ENCODE measurements at places on chromosomes 7 and 10. TPM values are rescaled to one million over a fixed set of nuclear protein-coding genes. Genes with fewer than 3 reads are reported as not detected.
A peak's percentile ranks its signal among the peaks of the same experiment; 100 is the strongest.

Gene RADIL
- total RNA-seq, result 25.6 TPM

Gene RAPGEF5
- 67.5 TPM for total RNA-seq

Gene CADPS2
- 9.9 TPM for total RNA-seq

Gene SEMA4G
- total RNA-seq, result 4.8 TPM

Gene MARCHF5
- 17.1 TPM for total RNA-seq

Gene CPA5
- 46.7 TPM for total RNA-seq

Gene MYL10
- total RNA-seq, result not detected

Gene NOS3
- total RNA-seq, result 25.0 TPM

DNA sequence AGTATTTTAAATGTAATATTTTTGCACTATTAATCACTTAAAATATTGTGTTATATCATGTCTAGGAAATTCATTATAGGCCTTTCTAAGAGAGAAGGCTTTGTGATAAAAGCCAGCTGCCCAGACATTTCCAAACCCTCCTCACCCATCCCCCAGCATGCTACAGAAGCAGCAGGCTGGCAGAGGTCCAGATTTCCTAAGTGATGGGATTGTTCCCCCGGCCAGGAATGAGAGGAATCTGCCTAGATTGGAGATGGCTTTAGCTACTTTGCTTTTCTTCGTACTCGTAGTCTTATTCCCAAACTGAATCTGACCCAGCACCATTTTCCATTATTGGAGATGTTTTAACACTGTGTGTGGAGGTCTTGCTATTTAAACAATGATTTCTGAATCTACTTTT lies 29.4 kb downstream of the CDK14 start:
- DNase-seq, result no peak

DNA sequence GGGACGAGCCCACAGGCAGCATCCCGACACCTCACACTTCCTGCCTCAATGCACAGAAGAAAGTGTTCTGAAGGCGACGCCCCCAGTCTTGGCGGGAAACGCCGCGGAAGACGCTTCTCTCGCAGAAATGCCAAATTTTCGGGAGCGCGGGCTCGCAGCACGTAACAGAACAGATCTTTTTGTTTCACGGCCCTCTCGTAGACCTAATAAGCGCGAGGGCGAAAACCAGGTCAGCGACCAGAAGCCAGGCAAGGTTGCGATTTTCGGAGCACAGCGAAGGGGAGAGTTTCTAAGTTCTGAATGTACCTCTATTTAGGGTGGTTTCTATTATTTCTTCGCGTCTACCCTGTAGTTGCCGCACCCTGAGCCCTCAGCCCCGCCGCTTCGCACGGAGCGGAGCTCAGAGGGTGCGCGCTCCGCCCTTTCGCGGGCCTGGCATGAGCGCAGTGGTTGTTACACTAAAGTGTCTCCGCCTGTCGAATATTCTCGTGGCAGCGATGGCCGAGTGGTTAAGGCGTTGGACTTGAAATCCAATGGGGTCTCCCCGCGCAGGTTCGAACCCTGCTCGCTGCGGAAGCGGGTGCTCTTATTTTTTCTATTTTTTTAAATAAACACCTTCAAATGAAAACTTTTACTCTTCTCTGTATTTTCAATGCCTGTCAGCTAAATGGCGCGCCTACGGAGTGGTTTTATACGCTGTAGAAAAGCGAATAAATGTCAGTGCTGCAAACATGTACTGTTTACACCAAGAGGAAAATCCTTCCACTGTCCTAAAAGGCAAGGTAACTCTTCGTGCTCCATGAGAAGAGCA lies 68.2 kb upstream of the CTNNA3 start:
- peak; percentile 96 for DNase-seq

GRCh38 chr10:132493756-132494290 lies 43.8 kb upstream of the INPP5A start:
- DNase-seq, result no peak

DNA sequence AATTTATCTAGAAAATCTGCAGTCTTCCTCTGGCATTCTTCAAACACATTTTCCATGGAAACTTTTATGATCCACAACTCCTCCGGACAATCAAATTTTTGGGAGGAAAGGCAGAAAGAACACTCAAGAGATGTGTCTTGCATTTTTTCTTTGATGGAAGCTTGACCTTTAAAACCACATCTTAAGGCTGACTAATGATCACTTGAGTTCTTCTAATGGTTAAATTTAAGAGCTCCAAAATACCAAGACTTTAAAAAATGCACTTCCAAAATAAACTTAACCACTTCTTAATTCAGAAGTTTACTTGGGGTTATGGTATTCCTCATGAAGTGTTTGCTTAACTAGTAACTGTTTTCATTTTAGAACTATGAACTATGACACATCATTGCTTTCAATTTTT lies 43.3 kb downstream of the ETV1 start:
- DNase-seq, result no peak

- DNase-seq, result no peak
Observed at GRCh38 chr10:75024971-75025523, 86.4 kb upstream of the SAMD8 start.

DNA sequence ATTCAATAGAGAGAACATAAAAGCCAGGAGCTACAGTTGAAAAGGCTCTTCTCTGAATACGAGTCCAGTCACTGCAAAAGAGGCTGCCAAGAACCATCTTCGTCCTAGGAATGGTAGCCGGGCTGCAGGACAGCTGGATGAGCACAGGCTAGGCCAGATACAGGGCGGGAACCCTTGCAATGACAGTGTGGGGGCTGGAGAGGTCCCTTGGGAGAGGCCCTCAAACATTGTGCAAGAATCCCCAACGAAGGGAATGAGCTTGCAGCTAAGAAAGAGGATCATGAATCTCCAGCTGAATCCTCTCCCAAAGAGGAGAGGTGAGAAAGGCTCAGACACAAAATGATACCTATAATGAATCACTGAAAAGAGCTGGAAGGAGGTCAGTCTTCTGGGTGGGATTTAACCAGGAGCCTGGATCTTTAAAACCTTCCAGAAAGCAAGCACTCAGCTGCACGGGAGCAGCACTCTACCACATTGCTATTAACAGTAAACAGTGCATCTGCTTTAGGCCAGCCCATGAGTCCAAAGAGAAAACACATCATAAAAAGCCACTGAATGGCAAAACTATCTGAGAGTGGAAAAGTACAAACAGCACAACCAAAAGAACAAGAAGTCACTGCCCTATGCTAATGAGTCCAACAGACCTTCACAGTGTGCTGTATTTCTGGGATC lies 287.9 kb downstream of the TNS3 start:
- DNase-seq, result peak; percentile 33

DNA sequence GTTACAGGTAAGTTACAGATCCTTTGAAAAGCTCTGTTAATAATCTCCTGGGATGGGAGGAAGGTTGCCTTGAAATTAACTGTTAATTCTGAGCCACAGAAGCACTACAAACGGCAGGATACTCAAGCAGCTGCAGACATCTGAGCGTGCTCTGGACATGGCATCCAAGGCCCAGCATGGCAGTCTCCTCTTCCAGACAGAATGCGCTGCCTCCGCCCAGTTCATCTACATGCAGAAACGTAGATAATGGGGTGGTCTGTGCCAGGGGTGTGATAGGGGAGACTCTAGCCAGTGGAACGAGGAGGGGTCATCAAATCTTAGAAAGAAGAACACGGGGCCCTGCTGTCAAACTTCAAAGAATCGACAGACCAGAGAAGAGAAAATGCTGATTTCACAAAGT lies 13.8 kb downstream of the VIPR2 start:
- no peak for DNase-seq

DNA sequence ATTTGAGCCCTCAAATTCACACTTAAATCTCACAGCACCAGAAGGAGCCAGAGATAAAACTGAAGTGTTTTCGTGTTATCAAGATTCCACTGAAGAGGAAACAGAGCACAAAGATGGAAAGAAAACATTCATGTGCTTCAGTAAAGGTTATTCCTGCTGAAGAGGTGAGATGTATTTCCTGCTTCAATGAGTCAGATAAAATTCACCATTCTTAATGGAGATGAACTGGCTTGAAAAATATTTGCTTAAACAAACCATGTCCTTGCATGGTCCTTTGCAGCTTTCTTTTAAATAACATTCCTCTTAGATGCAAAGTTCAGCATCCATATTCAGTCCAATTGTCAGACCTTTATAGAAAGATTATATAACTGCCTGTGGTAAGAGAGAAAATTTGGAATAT lies 294.2 kb downstream of the IPMK start:
- DNase-seq, result no peak

DNA sequence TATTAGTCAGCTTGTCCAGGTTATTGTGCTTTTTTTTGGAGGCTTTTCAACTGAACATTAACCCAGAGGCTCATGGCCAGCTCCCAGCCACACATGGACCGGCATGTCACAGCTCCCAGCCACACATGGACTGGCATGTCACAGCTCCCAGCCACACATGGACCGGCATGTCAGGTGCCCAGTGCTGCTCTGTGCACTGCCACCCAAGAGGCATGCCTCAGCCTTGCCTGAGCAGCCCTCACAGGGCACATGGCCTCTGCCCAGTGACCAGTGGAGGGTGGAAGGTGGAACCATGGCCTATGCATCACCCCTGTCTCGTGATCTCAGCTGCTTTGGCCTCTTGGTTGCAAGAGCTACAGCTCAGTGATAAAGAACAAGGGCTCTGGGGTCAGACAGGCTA lies 119.8 kb downstream of the OAT start:
- no peak for DNase-seq

- DNase-seq, result no peak
Observed at GRCh38 chr10:103495321-103495720, 1.8 kb downstream of the NEURL1 start.

GRCh38 chr7:102889851-102890250 lies 22.9 kb upstream of the LRRC17 start:
- DNase-seq, result no peak

DNA sequence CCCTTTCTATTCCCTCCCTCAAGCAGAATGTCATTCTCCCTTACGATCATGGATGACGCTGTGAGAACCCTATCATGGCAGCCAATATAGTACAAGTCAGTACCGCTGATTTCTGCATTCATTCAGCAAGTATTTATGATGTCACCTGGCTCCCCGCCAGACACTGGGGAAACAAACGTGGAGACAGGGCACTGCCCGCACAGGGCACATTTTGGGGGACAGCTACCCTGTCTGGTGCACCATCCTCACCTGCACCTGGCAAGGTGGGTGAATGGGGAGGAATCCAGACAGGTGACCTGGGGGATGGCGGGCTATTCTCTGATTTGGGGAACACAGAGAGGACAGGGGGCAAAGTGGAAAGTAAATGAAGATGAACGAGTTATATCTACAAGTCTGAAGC lies 28.4 kb downstream of the MKI67 start:
- DNase-seq, result no peak

GRCh38 chr10:2978111-2978510 lies 89.2 kb upstream of the PFKP start:
- DNase-seq, result no peak

DNA sequence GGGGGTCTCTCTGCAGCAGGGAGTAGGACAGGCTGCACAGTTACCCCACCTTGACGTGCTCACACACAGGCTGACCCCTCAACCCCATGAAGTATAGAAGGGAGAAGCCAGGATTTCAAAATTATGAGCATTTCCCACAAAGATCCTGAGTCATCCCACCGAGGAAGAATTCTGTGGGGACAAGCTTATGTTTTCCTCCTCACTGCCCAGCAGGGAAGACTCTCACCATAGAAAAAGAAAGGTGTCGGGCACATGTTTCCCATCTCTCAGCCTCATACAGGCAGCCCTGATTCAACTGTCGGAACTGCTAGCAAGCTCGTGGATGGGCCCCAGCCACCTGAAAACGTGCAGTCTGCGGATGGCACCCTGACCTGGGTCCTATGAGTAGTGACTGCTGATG lies 499.7 kb upstream of the MKI67 start:
- no peak for DNase-seq

GRCh38 chr10:79433324-79434222 lies 11.9 kb downstream of the ZCCHC24 start:
- DNase-seq, result no peak

DNA sequence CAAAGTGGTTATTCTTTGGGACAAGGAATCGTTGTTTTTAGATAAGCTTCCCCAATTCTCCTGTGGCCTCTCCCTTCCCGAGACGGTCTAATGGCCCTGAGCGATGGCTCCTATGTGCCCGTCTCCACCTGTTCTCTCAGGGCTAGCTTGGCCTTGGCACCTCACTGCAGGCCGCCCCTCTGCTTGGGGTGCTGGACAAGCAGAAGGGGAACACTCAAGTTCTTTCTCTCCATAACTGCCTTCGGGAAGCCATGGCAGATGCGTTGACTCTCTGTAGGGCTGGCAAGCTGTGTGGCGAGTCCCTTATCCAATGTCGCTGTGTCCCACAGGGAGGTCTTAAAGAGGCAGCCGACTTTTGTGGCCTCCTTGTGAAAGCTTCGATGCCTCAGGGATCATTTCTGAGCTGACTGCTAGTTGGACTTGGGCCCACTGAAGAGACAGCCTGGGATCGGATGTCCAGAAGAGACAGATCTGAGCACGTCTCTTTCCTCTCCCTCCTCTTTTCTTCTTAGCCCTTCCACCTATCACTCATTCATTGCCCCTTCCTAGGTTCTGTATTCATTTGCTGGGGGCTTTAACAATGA lies 70.8 kb downstream of the GRK5 start:
- DNase-seq, result no peak

DNA sequence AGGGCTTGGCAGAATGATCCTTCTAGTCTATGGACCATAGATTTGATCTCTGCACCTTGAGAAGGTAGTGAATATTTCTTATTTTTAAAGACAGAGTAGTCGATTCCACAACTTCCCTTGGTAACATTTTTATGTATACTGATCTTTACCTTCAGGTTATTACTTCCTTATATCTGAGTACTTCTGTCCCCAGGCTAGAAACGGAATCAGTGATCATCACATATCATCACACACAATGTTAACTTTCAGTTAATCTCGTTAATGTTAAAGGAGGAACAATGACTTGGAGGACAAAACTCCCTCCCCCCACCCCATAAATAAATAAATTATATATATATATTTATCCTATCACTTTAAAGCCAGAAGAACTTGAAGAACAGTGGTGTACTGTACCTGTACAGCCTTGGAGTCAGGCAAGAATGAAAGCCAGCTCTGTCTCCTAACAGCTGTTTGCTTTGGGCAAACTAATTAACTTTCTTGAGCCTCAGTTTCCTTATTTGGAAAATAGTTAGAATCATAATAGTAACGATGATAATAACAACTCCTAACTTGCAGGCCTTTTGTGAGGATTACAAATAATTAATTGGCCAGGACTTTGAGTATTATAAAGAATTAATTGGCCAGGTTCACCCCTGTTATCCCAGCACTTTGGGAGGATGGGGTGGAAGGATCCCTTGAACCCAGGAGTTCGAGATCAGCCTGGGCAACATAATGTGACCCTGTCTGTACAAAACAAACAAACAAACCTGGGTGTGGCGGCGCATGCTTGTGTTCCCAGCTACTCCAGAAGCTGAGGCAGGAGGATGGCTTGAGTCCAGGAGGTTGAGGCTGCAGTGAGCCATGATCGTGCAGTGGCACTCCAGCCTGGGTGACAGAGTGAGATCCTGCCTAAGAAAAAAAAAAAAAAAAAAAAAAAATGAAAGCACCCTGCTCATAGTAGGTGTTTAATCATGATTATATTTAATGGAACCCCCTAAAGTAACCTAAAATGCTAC lies 63.5 kb downstream of the SAMD9 start:
- DNase-seq, result no peak

DNA sequence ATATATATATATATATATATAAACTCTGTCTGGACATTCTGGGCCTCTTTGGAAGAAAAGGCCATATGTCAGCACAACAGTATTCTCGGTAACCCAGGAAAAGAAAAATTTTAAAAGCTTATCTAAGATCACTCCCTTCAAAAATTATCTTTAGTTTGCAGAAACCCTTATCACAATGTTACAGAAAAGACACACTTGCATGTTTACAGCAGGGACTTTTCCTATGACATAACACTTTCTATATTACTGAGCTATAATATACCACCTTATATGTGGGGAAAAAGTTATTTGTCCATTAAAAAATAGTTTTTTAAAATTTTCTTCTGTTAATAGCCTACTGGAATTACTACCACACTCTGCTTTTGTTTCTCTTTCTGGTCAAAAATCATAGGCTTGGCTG lies 25.4 kb downstream of the ANKRD61 start:
- no peak for DNase-seq

Measured in testis (tissue), 5 donors.